ENCODE measurements at places on chromosomes 12 and 14. TPM values are rescaled to one million over a fixed set of nuclear protein-coding genes. Genes with fewer than 3 reads are reported as not detected.

The CLIP1 gene
- total RNA-seq, result 38.3 TPM

DNA sequence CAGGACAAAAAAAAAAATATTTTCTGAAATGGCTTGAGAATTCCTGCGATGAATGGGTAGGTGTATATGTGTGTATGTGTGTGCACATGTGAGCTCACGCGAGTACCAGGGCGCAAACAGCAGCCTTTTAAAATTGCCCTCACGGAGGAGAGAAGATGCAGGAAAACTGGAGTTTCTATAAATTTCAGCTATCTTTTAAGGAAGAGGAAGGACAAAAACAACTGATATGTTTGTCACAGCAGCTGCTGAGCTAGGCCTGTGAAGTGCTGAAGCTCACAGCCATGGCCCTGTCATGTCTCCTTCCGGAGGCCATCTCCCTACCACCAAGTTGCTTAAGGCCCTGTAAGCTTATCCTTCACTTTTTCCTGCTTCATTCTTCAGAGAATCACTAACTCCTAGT lies 40.8 kb downstream of the DUSP16 start:
- no peak for DNase-seq

DNA sequence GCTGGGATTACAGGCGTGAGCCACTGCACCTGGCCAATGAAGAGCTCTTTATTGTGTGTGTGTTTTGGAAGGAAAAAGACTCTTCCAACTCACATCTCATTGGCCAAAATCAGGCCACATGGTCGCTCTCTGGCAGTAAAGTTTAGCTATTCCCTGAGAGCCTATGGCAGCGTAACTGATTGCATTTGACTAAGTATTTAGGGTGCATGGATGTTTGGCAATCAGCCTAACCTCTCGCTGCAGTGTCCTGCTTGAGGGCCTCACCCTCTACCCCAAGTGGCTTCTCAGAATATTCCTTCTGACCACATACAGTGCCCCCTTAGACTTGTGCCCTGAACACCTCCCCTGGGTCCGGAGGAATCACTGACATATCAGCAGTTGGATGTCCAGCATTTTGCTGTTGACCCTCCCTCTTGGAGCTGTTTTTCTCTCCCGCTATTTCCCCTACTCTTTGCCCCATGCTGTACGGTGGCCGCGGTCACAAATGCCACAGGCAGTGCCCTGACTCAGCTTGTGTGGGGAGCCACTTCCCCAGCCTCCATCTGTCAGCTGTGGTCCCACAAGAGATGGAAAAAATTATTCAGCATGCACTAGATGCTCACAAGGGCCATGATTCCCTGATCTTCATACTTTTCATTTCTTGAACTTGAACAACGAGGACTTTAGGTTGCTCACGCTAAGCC lies 9.5 kb downstream of the PHETA1 start:
- DNase-seq, result peak; percentile 43

DNA sequence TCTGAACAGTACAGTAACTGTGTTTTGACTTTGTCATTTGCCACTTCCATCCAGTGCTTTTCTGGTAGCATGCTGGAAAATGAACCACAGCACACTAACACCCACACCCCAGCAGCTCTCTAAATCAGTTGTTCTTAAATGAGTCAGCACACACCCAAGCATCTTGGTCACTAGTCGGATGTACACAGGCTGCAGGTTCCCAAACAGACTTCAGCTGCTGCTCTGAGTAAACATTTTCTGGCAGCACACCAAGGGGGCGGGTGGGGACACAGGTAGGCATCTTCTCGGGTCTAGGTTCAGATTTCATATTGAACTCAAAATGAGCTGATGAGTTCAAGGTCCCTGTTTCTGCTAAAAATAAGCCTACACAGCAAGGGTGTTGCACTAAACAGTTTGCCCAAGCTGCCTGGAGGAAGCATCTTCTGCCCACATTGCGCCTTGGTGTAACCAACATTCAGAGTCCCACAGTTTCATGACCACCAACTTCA lies 39.8 kb downstream of the IFNG start:
- peak; percentile 88 for DNase-seq

DNA sequence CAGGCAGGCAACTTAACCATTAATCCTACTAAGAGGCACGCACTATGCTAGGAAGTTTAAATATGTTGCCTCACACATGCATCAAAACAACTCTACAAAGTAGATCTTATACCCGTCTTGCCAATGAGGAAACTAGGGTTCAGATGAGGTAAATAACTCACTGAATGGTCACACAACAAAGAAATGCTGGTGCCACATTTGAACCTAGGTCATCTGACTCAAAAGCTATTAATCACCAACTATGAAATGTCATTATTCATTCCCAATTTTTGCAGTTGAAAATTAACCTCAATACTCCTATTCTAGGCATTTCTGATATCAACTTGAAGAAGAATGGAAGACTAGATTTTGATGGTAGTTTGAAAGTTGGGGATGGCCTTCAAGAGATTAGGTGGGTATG lies 2.8 kb upstream of the PYROXD1 start:
- DNase-seq, result no peak

The KRT86 gene
- 0.06 TPM for total RNA-seq

- DNase-seq, result no peak
Observed at GRCh38 chr12:58961906-58962305, 41.6 kb upstream of the LRIG3 start.

- DNase-seq, result no peak
Observed at GRCh38 chr14:30638926-30639325, 16.8 kb downstream of the SCFD1 start.

The SSPN gene
- total RNA-seq, result 9.0 TPM

DNA sequence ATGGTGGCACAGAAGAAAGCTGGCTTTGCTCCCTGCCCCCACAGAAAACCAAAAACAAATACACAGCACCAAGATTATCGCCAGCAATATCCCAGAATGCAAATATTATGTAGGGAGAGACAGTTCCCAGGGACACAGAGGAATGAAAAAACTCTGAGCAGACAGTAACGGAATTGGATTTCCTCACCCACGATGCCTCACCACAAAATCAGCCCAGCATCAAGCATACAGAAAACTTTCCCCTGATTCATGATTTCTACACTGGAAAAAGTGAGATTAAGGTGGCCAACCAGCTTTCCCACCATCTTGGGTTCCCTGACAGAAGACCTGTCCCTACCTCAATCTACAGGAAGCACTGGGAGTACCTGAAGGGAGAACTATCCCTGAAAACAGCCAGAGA lies 36.6 kb downstream of the PARP11 start:
- DNase-seq, result no peak
